Renal cortical epithelial cell (primary cell): ENCODE measurements at places on chromosomes 4 and X.
A peak's percentile ranks its signal among the peaks of the same experiment; 100 is the strongest.

DNA sequence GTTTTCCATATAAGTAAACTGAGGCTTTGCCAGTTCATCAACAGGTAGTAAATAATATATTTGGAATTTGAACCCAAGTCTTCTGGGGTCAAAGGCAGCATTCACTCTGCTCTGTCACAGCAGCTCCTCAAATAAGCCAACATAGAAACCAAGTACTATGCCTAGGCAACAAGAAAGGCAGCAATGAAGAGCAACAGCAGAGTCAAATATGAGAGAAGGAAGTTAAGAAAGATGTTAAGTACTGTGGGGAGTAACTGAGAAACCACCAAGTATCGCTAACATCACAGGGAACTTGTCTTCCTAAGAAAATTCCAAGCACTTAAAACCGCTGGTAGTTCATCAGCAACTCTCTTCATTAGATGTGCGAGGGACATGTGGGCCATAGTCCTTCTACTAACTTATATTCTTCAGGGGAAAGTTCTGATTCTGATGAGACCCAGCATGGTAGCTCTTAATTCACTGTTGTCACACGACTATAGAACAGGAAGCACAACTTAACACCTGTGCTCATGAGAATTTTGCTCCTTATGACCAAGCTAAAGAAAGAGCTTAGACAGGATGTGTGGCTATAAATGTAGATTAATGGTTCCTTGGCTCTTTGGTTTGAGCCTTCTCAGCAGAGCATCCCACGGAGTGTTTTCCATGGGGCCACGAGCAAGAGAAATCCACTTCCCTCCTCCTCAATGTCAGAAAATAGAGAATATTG, 107.8 kb downstream of the AR start:
- no peak for DNase-seq

- peak; percentile 55 for DNase-seq
These were observed 55.0 kb downstream of the LRBA start for GRCh38 chr4:150960079-150960478.

DNA sequence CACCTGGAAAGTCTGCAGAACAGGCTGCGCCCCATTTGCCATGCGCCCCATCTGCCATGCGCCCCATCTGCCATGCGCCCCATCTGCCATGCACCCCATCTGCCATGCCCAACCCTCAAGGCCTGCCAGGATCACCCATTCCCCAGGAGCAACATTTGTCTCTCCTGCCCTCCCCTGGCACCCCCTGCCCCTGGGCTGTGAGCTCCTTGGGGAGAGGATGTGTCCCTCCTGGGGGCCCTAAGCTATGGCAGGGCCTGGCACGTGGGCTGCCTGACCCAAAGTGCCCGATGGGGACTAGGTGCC, 82.6 kb downstream of the FAM53A start:
- DNase-seq: no peak

DNA sequence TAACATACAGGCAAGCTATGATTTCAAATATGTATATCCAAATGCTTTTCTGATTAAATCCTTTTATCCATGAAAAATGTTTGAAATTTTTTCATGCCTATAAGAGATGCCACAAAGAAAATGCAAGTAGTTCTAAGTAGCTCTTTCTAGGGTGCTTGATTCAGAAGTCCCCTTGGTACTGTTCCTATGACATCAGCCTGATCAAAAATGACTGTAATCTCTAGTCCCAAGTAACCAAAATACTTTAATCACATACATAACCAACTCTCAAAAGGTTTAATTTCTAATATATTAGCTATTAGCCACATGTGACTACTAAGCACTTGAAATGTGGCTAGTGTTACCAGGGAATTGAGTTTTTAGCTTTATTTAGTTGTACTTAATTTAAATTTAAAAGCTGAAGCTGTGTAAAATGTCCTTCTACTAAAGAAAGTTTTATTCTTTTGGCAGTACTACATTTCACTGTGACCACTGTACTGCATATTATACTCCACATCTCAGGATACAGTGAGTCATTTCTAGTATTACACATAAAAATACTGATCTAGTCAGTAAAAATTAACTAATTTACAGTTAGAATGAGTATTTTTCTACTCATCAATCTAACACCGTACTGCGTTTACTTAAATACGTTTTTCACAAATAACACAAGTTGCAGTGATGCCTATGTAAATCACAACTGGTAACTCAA, 33.9 kb downstream of the FBXW7 start:
- DNase-seq: peak; percentile 37

- DNase-seq: no peak
These were observed 235.1 kb upstream of the HCCS start for GRCh38 chrX:10875995-10876394.

GRCh38 chr4:34196375-34196774, 2047.9 kb downstream of the ARAP2 start:
- DNase-seq: no peak
